ENCODE measurements at places on chromosomes 7 and 10.

DNA sequence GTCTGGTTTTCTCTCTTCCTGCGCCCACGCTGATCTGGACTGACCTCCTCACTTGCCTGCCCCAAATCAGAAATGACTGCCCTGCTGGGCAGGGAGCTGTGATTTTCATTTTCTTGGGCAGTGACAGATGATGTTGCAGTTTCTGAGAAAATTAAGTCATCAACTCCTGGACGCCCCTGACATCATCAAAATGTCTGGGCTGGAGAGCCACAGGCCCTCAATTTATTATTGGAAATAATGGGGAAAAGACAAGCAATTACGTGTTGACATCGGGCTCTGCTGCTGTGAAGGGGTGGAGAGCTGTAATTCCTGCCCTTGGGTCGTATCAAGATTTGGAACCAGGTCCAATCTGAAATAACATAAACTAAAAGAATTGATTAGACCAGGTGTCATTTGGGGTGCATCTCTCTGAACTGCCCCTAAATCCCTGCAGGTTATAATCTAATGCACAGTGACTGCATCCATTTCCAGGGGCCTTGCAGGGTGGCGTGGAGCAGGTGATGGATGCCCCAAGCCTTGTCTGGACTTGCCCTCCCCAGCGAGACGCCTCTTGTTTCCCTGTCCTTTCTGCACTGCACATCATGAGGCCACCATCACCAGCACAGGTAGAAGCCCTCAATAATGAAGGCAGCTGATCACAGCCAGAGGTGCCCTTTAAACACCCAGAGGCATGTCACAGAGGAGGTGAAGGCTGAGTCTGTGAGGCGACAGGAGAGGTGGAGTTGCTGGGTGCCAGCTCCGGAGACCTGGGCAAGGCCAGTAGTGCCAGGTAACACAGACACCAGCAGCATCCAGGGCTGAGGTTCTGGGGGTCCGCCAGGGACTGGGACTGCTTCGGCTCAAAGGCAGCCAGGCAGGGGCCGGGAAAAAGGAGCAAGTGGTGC, 98.7 kb downstream of the HTR5A start:
- no peak for DNase-seq

GRCh38 chr7:925601-926000, 28.9 kb downstream of the ADAP1 start:
- no peak for DNase-seq

GRCh38 chr7:98955992-98956391, 77.7 kb downstream of the TRRAP start:
- DNase-seq: no peak

GRCh38 chr10:111578076-111578475, 501.2 kb downstream of the ADRA2A start:
- no peak for DNase-seq

DNA sequence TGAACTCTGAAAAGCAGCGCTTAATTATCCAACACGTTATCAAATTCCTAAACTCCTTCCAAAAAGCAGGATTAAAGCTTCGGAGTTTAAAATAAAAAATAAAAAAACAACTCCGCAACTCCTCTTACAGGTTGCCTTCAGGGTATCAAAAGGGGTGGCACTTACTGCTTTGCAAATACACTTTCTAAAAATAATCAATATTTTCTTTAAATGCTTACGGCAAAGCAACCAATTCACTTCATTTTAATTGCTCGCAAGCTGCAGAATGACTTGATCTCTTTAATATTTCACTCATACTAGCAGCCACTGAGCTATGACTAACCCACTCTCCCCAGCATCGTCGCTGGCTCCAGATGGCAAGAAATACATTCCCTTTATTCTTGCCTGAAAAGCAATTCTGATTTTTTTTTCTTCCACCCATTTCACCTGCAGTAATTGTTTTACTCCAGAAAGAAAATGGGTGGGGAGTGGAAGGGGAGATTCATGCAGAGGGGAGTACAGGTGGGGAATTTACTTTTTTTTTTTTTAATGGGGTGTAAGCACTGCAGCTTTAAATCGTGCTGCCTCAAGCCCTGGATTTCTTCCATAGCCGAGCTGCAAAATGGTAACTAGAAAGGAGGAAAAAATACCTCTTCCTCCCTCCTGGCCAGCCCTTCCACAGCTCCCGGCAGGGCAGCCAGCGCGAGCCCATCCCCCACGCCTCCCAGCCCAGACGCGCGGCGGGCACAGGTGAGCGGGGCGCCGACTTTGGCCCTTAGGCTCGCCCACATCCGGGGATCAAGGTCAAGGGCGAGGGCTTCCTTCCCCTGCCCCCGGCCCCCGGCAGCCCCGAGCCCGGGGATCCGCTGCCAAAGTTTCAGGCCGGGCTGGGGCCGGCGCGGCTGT, 54.2 kb upstream of the FHIP2A start:
- DNase-seq: peak; percentile 70

GRCh38 chr7:69365651-69366192, 232.6 kb upstream of the AUTS2 start:
- peak; percentile 89 for DNase-seq

- DNase-seq: peak; percentile 61
These were observed 68.8 kb upstream of the GSDME start for GRCh38 chr7:24825931-24826661.

- DNase-seq: no peak
These were observed 50.2 kb upstream of the PIK3CG start for GRCh38 chr7:106814887-106815286.

DNA sequence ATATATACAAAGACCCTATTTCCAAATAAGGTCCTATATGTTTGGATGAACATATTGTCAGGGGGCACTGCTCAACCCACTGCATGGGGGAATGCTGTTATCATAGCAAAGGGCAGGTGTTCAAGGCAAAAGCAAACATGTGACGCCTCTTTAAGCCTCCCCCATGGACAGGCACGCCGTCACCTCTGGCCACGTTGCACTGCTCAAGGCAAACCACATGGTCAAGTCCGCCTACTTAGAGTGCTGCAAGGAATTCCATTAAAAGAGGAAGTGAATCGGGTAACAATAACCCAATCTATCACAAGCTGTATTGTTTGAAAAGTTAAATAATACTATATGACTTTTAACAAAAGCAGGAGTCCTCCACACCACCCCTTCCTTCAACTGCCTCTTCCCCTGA, 8.8 kb upstream of the CALD1 start:
- DNase-seq: no peak

- DNase-seq: no peak
These were observed 913.5 kb upstream of the GHITM start for GRCh38 chr10:83225781-83226180.

Measured in fibroblast of skin of back (primary cell).